ENCODE measurements at places on chromosomes 3 and 15. TPM values are rescaled to one million over a fixed set of nuclear protein-coding genes. Genes with fewer than 3 reads are reported as not detected.

The SNTN gene
- total RNA-seq, result not detected

The SLC28A2 gene
- total RNA-seq, result not detected

DNA sequence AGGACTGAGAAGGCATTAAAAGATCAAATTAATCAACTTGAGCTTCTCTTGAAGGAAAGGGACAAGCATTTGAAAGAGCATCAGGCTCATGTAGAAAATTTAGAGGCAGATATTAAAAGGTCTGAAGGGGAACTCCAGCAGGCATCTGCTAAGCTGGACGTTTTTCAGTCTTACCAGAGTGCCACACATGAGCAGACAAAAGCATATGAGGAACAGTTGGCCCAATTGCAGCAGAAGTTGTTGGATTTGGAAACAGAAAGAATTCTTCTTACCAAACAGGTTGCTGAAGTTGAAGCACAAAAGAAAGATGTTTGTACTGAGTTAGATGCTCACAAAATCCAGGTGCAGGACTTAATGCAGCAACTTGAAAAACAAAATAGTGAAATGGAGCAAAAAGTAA lies 149.7 kb upstream of the LRRFIP2 start:
- no peak overlapping the region for H3K4me3 ChIP-seq
- no peak for DNase-seq
- H3K36me3 ChIP-seq, result no peaks in the 10 kb centered on the region
- H3K4me1 ChIP-seq, result no peaks in the 10 kb centered on the region
- H3K27me3 ChIP-seq, result no peaks in the 10 kb centered on the region
- no peak overlapping the region for H3K27ac ChIP-seq

DNA sequence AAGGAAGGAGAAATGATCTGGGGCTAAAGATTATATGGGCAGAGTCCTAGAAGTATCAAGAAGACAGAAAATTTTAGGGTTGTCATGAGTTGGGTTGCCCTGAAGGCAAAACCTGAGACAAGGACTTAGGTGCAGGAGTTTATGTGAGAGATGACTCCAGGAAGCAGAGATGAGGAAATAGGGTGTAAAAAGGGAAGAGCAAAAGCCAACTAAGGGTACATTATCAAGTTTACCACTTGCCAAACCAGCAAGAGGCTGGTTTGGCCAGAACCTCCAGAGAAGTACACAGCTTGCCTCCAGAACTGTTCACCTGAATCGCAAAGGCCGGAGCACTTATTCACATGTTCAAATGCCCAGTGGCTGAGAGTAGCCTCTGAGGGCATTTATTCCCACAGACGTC lies 116.7 kb downstream of the FHIT start:
- H3K4me1 ChIP-seq, result no peaks in the 10 kb centered on the region
- no peaks in the 10 kb centered on the region for H3K27me3 ChIP-seq
- H3K27ac ChIP-seq, result no peak overlapping the region
- H3K4me3 ChIP-seq, result no peak overlapping the region
- DNase-seq, result no peak

DNA sequence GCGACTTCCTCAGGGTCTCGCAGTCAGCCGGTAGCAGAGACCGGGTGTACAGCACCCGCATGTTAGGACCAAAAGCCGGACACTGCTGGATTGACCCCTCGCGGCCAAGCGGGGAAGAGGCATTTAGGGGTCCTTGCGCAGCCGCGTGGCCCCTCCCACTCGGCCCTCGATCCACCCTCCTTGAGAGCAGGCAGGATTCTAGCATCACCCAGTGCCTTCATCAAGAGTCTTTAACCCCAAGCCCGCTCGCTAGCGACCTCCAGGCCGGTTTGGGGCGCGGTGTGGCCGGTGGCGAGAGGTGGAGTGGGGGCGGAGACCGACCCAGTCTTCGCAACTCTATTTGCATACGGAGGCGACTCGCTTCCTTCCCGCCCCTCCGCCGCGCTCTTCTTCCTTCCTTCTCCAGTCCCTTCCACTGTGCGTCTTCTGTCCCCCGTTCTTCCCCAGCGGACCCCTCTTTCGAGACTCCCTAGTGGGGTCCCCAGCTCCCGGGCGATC lies at the start of gene ST6GAL1:
TSS of gene ST6GAL1 (plus strand) at position 384 of the 498 bp plus-strand sequence. CDS start 112,178 bp downstream, outside the sequence.
- H3K4me1 ChIP-seq, result no peaks in the 10 kb centered on the region
- no peaks in the 10 kb centered on the region for H3K27me3 ChIP-seq
- H3K4me3 ChIP-seq, result peak within 1 kb of the TSS; percentile 49
- no peaks in the 10 kb centered on the region for H3K36me3 ChIP-seq
- DNase-seq, result peak; percentile 28
- H3K27ac ChIP-seq, result peak within 1 kb of the TSS; percentile 49

DNA sequence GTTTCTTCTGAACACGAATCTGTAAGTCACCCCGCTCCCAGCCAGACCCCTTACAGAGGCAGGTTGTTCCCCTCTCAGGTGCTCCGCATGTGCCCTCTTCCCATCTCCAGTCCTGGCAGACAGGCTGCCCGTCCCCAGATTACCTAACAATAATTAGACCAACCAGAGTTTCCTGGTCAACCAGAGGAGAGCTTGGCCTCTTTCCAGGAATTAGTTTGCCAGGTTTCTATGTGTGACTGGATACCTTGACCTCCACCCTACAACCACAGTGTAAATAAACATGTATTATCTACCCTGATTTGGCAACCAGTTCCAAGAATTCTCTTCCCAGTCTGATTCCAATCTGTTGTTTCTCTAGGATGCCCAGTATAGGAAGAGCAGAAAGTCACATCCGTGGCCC lies 178.0 kb upstream of the UMPS start:
- no peak overlapping the region for H3K4me3 ChIP-seq
- DNase-seq, result peak; percentile 81
- no peak overlapping the region for H3K27ac ChIP-seq
- peaks cover 21% of the 10 kb centered on the region for H3K4me1 ChIP-seq
- H3K27me3 ChIP-seq, result no peaks in the 10 kb centered on the region

- H3K4me3 ChIP-seq, result no peak overlapping the region
- no peak overlapping the region for H3K27ac ChIP-seq
- no peaks in the 10 kb centered on the region for H3K4me1 ChIP-seq
- no peaks in the 10 kb centered on the region for H3K36me3 ChIP-seq
- no peaks in the 10 kb centered on the region for H3K27me3 ChIP-seq
Measured at GRCh38 chr3:56915966-56916586, 114.3 kb upstream of the ARHGEF3 start.

The NRG4 gene
- total RNA-seq, result 31.2 TPM

DNA sequence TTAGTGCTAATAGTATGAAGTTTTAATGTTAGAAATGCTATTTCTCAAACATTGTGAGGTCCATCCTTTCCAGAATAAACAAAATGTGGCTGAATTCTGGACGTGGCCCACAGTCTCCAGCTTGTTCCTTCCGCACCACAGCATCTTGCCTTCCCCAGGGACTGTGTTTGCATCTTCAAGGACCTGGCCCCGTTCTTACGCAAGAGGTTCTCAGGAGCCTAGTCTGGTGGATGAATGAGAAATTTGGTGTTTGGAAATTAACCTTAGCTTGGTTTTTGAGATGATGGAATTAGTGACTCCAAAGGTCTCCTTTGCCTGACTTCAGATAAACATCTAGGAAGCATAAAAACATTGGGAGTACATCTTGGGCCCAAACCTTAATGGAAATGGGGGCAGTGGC lies 18.1 kb downstream of the SYNPR start:
- no peaks in the 10 kb centered on the region for H3K4me1 ChIP-seq
- H3K27ac ChIP-seq, result no peak overlapping the region
- H3K36me3 ChIP-seq, result no peaks in the 10 kb centered on the region

DNA sequence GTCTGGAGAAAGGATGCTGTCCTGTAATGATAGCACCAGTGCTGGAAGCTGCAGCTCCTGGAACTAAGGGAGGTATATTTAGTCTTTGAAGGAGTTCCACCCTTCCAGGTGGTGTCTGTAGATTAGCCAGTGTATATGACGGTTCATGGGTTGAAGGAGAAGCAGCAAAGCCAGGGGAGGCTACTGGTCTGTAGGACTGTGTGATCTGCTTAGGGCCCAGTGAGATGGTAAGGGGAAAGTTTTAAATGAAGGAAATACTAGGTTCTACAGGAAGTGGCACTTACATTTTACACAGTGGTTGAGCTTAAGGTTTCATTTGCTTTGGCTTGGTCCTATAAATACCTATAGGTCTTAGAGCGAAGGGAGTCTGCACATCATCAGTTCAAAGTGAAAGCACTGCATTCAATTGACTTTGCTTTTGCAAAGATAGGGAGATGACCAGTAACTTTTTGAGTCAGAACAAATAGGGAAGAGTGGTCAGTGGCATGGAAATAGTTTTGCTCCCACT lies 5.6 kb downstream of the SLC25A38 start:
- no peak overlapping the region for H3K4me3 ChIP-seq
- H3K36me3 ChIP-seq, result peaks cover 14% of the 10 kb centered on the region
- no peak for DNase-seq

The EIF4E3 gene
- total RNA-seq, result 17.3 TPM

GRCh38 chr3:13654330-13655060 lies 105.6 kb downstream of the FBLN2 start:
- no peak overlapping the region for H3K27ac ChIP-seq
- no peak for DNase-seq
- H3K36me3 ChIP-seq, result no peaks in the 10 kb centered on the region
- no peak overlapping the region for H3K4me3 ChIP-seq
- no peaks in the 10 kb centered on the region for H3K27me3 ChIP-seq

The PRR23C gene
- total RNA-seq, result not detected

The IQCF6 gene
- not detected for total RNA-seq

DNA sequence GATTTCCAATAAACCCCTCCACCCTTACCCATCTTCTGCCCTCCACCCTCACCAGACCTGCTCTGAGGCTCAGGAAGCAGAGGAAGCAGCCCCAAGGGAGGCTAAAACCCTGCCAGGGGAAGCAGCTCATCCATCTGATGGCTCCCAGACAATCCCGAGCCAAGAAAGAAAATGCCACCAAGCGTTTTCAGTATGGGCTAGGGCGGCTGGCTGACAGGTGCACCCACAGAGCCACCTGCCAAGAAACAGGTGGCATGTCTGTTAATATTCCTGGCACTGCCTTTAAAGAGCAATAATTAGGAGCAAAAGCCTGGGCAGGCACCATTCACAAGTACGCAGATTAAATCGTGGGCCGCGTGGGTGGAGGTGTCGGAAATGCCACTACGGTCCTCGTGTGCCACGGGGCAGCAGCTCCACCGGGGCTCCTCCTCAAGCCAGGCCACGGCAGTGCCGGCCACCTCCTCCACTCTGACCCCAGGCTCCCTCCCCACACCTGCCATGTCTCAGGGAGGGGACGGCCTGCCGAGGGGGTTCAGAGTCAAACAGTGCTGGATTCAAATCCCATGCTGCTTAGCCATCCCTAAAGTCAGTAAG lies 23.9 kb upstream of the GRIP2 start:
- H3K27me3 ChIP-seq, result no peaks in the 10 kb centered on the region
- H3K36me3 ChIP-seq, result no peaks in the 10 kb centered on the region
- no peak for DNase-seq
- no peaks in the 10 kb centered on the region for H3K4me1 ChIP-seq
- H3K27ac ChIP-seq, result no peak overlapping the region
- no peak overlapping the region for H3K4me3 ChIP-seq

GRCh38 chr3:123076496-123077418 lies 9.9 kb downstream of the PDIA5 start:
- peaks cover 21% of the 10 kb centered on the region for H3K4me1 ChIP-seq
- H3K36me3 ChIP-seq, result no peaks in the 10 kb centered on the region
- H3K4me3 ChIP-seq, result no peak overlapping the region
- DNase-seq, result no peak
- no peaks in the 10 kb centered on the region for H3K27me3 ChIP-seq

The ATP8B4 gene
- total RNA-seq, result 0.55 TPM

DNA sequence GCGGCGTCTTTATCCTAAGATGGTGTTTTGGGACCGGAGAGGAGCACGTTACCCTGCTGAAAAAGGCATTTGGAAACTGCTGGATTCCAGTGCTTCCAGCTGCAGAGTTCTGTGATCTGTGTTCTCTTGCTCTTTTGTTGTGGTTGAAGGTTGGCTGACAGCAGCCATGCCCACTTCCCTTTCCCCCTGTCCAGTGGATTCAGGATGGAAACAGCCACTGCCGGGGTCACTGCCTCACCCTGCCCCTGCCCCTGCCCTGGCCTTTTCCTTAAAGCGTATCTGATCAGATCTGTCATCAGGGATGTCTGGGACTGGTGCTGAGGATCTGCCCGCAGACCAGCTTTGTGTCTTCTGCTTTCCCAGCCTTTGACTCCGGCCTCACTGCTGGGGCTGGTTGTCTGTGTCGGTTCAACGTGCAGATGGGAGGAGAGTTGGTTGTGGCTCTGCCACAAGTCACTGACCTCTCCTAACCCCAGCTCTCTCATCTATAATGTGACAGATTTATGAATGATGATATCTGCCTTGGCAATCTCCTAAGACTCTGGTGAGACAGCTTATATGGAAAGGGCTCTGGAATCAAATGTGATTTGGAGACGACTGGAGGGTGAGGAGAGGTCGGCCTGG lies 219.4 kb upstream of the BHLHE40 start:
- no peak for DNase-seq
- peaks cover 16% of the 10 kb centered on the region for H3K4me1 ChIP-seq
- H3K27ac ChIP-seq, result no peak overlapping the region
- H3K27me3 ChIP-seq, result no peaks in the 10 kb centered on the region
- no peak overlapping the region for H3K4me3 ChIP-seq

The MITF gene
- total RNA-seq, result 5.3 TPM

DNA sequence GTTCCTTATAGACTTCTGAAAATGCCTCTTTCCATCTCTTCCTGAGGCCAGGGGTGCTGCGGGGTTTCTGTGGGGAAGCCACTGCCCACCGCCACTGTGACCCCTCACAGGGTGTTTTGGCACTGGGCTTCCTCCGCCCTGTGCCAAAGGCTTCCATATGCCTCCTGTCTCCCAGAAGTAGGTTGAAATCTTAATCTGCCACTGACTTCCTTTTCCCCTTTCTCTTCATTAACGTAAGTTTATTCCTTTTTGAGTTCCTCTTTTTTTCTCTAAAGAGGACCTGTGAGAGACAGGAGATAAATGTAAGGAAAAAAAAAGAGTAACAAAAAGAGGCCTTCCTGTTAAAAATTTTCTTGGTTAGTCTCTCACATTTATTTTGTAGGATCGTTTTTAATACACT lies 220.5 kb downstream of the CTNNB1 start:
- H3K27me3 ChIP-seq, result no peaks in the 10 kb centered on the region
- H3K4me1 ChIP-seq, result no peaks in the 10 kb centered on the region
- no peak for DNase-seq

All from pancreas (tissue), 10 donors.